ENCODE measurements at places on chromosomes 1 and 21.

DNA sequence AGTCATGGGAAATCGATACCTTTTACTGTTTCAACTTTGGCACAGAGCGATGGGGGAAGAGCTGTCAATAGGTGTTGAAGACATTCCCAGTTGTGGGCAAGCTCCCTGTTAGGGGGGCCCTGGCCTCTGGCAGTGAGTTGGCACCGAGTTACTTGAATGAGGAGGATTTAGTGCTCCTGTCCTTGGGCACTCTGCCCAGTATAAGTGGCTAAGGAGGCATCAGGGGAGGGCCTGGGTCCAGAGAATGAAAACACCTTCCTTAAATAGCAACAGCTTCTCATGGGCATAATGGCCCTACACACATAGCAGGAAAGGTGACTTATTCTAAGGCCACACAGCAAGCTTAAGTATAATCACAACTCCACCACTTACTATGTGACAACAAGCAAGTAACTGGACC, 664.4 kb downstream of the PTPRU start:
- no peak for DNase-seq

GRCh38 chr1:10676963-10677362, 119.5 kb downstream of the CASZ1 start:
- DNase-seq: no peak

GRCh38 chr1:9314111-9314510, 21.4 kb downstream of the SPSB1 start:
- DNase-seq: no peak

GRCh38 chr1:9890224-9890731, 19.8 kb downstream of the CTNNBIP1 start:
- DNase-seq: no peak

DNA sequence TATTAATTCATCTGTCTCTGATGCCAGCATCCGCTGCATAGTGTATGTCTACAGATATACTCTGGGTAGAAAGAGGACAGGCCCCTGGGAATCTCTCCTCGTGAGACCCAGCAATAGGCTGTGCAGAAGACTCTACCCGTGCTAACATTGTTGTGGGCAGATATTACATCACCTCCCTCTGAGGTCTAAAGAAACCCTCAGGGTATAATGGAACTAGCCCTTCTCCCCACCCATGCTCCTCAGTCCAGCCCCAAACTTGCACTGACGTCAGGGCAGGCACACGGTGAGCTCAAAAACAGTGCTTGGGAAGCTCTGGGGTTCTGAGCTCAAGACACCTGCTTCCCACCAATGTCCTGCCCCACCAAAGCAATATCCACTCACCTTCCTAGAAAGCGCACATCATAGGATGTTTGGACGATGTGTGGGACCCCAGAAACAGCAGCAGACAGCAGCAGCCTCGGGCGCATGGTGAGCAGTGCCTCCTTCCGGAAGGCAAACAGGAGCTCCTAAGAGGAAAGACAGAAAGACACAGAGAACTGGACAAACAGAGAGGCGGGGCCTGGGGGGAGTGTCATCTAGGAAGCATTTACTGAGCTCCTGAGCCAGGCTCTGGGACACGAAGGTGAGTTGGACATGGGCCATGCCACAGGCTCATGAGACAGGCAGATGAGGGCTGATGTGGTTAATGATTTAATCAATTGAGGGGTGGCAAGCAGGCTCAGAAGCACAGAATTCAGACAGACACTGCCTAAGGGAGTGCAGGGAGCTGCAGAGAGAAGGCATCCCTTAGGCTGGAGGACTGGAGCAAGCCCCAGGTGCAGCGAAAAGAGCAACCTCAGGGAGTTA, 4.8 kb downstream of the OVGP1 start:
- no peak for DNase-seq
